ENCODE measurements at places on chromosomes 5 and 9.

- no peak for DNase-seq
Observed at GRCh38 chr9:20290257-20290656, 332.0 kb downstream of the MLLT3 start.

DNA sequence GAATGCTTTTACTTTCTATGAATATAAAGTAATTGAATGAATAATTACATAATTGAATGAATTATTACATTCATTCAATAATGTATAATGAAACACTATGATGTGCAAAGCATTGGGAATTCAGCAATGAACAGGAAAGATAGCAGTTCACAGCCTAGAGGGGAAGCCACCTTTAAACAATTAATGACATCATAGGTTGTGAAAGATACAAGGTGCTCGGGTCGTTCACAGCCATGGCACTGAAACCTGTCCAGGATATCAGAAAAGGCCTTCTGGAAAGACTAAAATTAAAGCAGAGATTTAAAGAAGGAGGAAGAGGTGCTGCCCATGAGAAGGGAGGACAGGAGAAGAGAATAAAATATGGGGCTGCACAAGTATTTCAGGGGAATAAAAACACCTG, 171.4 kb upstream of the KLF4 start:
- no peak for DNase-seq

- DNase-seq = no peak
Observed at GRCh38 chr9:2726650-2727340, 9.5 kb downstream of the KCNV2 start.

DNA sequence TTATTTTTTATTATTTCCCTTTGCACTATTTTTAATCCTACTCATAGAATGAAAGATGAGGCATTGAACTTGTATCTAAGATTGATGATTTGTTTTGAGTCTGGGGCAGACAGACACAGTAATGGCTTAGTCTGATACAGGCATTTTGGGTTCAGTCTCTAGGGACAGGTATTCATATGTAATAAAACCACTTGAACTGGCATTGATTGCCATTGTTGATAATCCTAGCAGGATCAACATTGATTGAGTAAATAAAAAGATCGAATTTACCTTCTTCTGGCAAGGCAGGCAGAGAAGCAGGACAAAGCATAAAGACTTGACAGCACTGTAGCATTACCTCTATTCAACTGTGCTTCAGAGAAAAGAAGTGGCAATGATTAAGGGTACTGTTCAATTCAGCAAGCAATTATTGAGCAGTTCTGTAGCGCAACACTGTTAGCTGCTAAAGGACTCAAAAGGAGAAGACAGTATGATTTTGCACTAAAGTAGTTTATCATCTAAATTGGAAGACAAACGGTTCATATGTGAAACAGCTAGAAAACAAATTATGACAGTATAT, 144.4 kb downstream of the COMMD10 start:
- DNase-seq = no peak

GRCh38 chr9:38445154-38446043, 21.1 kb upstream of the IGFBPL1 start:
- DNase-seq = no peak

- DNase-seq = no peak
Observed at GRCh38 chr5:38672059-38672788, 115.8 kb upstream of the LIFR start.

DNA sequence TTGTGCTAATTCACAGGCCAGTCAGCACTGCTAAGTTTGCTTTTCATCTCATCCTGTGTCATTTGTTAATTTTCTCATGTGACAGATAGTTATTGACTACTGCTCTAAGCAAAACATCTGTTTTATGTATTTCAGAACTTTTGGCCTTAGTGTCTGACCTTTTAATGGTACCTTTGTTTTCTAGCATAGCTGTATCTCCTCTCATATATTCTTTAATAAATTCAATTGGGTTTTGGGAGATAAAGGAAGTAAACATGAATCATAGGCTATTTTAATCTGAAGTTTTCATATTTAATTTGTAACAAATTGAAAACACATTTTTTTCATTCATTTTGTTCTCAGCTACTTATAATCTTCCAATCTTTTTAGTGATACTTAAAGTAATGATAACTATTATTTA, 13.1 kb downstream of the NDUFAF2 start:
- DNase-seq = no peak

- no peak for DNase-seq
Observed at GRCh38 chr9:37916471-37917312, 12.8 kb upstream of the SLC25A51 start.

GRCh38 chr5:9194509-9194908, 351.4 kb downstream of the SEMA5A start:
- no peak for DNase-seq

GRCh38 chr5:168305281-168305680, 13.8 kb downstream of the WWC1 start:
- DNase-seq = no peak

DNA sequence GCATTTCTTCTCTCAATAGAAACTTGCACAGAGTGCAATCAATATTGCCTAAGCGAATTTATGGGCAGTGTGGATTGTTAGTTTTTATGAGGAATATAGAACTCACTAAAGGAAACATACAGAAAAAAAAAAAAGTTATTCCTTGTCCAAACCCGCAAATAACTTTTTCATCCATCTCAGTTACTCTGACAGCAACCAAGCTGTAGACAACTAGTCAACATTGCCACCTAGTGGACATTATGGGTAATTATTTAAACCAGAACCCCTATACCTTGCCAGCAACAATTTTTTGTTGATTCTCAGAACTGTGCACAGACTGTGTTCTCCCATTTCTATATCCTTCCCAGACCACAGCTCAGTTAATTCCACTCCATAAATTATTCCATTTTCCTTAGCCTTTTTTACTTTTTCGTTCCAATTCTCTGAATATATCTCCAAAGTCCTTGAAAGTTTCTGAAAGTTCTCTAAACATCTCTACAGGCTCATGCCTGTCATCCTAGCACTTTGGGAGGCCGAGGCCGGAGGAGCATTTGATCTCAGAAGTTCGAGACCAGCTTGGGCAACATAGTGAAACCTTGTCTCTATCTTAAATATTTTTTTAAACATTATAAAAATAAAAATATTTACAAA, 2.6 kb upstream of the AFAP1L1 start:
- no peak for DNase-seq

GRCh38 chr5:172421020-172421419, 33.3 kb downstream of the SH3PXD2B start:
- DNase-seq = no peak

GRCh38 chr9:105963343-105964099, 269.2 kb downstream of the TMEM38B start:
- no peak for DNase-seq

GRCh38 chr5:180099733-180100611, 28.4 kb upstream of the RNF130 start:
- no peak for DNase-seq

DNA sequence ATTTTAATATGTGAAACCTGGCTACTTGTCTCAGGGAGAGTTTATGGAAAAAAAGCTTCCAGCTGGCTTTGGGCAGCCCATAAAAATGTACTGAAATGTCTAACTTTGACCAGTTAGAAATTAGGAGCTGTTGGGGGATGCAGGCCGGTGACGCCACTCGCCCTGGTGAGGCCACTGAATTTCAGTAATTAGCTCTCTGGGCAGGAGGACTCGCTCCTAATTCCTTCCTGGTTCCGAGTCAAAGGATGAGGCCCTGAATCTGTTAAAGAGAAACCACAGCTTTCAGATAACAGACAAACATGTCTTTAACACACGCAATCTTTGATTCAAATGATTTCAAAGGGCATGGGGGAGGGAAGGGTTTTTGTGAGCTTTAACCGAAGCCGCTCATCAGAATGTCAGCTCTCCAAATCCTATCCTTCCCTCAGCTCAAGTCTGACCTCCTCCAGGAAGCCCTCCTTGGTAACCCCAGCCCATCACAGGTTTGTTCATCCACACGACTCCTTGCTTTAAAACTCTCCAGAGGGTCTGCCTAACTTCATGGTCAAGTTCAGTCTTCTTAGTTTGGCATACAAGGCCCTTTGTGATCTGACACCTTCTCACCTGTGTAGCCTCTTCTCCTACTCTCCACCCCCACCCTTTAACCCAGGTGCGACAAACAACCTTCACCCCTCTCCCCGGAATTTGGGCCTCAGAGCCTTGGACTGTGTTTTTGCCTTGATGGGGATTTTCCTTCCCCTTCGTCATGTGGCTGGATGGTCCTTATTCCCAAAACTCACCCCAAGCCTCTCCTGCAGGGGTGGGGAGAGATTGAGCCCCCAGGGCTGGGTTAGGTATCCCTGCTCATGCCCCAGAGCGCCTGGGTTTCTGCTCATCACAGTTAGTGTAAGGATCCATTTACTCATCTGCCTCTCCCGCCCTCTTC, 13.6 kb upstream of the PHF19 start:
- peak; percentile 90 for DNase-seq

GRCh38 chr5:39117401-39117800, 43.2 kb upstream of the RICTOR start:
- no peak for DNase-seq

DNA sequence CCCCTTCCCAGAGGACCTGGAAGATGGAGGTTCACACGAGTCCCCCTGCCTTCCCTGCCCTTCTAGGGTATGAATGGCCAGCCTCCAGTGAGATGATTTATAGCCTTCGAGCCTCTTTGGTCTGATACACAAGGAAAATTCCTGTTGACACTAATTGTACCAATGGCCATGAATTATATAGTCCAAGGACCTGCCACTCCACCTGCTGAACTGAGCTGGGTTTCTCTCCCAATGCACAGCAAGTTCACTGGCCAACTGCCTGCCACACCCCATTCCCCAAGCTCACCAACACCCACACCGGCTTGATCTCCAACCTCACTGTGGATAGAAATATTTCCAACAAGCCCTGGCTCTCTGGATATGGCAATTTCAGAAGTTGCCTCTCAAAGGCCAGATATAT, 9.3 kb upstream of the ADRA1B start:
- DNase-seq = no peak

- DNase-seq = no peak
Observed at GRCh38 chr5:58477760-58478376, 13.4 kb upstream of the GAPT start.

DNA sequence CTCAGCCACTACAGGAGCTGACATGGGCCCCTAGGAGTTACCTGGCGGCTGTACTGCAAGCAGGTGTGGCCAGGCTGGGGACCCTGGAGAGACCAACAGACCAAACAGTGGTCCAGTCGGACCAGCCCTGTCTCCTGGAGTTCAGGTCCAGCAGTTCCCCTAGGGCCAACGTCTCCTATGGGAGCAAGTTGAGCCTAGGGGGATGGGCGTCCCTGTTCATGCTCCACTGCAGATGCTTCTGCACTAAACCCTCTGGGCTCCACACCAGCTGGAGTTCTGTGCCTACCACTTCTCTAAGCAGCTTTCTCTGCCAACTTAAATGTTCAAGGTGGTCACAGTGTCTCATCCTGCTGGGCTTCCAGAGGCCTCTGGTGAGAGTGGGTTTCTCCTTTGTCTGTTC, 20.6 kb upstream of the OMD start:
- no peak for DNase-seq

DNA sequence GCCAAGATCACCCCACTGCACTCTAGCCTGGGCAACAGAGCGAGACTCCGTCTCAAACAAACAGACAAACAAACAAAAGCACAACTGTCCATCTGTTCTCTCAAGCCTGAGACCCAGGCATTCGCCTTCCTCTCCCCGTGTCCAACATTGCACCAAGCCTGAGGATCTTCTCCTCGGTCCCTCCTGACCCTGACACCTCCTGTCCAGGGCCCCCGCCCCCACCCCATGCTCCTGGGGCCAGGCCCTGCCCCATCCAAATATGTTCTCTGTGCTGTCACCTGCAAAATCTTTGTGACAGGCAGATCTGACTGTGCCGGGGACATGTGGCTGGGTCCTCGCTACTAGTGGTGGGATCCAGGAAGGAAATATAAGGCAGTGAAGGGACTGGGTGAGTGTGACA, 33.4 kb upstream of the UNC5A start:
- DNase-seq = no peak

DNA sequence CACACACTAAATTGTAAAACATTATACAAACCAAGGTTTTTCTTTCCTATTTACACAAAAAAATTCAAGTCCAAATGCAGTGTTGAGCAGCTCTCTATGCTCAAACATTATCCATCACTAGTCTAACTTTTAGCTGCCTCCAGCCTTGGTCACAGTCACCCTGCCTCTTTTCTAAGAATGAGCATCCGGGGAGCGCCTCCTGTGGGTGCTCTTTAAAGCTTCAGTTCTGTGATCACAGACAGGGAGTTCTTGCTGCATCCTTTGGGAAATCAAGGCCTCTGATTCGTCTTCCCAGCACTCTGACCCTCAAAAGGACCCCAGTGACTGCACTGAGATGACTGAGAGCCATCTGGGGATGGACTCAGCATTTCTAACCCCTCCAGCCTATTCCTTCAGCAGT, 289.6 kb downstream of the SEC61B start:
- DNase-seq = no peak

DNA sequence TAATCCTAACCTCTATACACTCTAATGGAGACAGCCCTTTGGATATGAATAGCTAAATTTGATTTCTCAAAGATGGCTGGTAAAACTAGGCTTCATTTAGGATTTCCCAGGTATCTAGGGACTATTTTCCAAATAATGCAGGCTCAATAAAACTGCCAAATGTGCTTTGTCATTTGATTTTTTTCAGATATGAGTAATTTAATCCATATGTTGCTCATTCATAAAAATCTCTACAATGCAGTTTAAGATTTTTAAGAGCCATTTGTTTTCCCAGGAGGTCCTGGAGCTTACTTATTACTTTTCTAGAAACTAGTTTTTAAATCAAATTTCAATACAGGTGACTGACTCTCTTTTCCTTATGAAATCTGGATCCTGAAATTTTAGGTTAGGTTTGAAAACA, 349.3 kb upstream of the SLC24A2 start:
- DNase-seq = no peak

GRCh38 chr5:173392-174290, 17.7 kb upstream of the LRRC14B start:
- DNase-seq = no peak

DNA sequence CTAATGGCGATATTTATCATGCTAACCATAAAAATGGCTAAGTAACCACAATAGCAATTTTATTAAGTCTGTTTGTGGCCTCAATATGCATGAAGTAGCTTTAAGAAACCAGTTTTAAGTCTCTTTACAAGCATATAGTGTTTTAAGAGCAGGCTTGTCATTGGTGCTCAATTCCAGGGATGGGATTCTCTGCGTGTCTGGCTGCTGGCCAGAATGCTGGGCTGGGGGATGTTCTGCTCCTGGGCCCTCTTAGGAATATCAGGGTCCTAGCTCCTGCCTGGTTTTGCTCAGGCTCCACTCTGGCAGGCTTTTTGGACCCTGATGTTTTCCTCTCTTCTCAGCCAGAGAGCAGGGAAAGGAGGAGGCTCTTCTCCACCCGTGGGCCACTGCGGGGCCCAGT, 127.2 kb downstream of the PDE8B start:
- no peak for DNase-seq

DNA sequence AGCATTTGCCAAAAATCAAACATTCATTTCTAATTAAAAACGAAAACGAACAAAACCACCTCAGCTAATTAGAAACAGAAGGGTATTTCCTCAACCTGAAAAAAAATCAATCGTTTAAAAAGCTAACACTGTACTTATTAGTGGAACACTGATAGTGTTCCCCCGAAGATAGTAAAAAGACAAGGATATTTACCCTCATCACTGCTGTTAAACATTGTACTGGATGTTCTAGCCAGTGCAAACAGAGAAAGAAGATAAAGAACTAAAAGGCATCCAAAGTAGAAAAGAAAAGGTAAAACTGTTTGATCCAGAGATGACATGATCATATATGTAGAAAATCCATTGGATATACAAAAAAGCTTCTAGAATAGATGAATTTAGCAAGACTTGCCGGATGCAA, 508.3 kb downstream of the DMRTA1 start:
- DNase-seq = no peak

GRCh38 chr9:38131729-38132128, 62.7 kb upstream of the SHB start:
- DNase-seq = no peak

- DNase-seq = no peak
Observed at GRCh38 chr9:20805766-20806165, 121.7 kb downstream of the FOCAD start.

All from CD4-positive, CD25-positive, alpha-beta regulatory T cell (primary cell).